Naive thymus-derived CD4-positive, alpha-beta T cell (primary cell): ENCODE measurements at places on chromosomes 16 and 17.
A peak's percentile ranks its signal among the peaks of the same experiment; 100 is the strongest.

- no peak overlapping the region for H3K4me3 ChIP-seq
- no peak overlapping the region for H3K27ac ChIP-seq
- no peaks in the 10 kb centered on the region for H3K4me1 ChIP-seq
- no peak for DNase-seq
- H3K27me3 ChIP-seq, result no peaks in the 10 kb centered on the region
- no peaks in the 10 kb centered on the region for H3K36me3 ChIP-seq
These were observed 128.9 kb downstream of the BRIP1 start for GRCh38 chr17:61734466-61734865.

DNA sequence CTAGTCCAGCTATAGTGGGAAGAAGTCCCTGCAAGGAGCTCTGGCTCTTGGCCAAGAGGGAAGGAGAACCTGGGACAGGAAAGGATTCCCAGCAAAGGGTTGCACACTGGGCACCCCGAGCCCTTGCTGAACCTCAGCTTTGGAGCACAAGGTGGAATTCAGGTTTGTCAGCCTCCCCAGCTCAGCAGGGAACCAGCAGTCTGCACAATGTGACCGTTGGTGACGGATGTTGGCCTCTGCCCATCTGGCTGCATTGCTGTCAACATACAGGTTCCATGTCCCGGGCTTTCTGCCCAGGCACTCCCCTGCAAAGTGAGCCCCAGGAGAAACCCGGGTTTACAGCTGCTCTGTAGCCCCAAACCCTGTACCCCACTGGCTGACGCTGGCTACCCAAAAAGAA is 6.7 kb downstream of the RPRML start:
- H3K27ac ChIP-seq, result no peak overlapping the region
- no peaks in the 10 kb centered on the region for H3K4me1 ChIP-seq
- DNase-seq, result no peak
- no peak overlapping the region for H3K4me3 ChIP-seq
- H3K27me3 ChIP-seq, result peaks cover 2% of the 10 kb centered on the region

DNA sequence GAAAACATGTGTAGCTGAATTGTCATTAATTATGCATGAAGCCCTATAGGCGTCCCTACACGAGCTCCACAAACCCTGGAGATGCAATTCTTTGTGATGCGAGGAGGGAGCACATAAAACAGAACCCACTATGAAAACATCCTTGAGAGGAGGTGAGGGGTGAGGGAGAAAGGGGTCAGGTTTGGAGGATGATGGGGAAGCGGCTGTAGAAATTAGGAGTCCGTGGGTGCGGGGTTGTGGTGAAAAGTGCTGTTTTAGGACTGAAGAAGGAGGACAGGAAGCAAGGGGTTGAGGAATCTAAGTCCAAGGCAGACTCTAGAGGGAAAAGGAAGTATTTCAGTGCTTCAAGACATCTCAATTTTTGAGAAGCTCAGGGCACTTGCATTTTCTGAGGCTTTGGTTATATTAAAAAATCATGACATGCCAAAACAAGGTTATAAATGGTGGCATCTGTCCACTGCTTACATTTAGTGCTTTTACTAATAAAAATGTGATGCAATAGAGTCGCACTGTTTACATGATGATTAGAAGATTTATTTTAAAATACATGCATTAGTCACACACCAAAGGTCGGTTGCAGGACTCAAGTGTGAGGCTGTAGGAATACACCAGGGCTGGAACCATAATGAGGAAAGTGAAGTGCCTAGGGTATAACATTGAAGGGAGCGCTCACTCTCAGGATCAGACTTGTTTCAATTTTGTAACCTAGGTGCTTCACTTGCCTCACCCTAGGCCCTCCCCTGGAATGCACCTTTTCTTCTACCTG is 379.5 kb downstream of the HS3ST4 start:
- no peaks in the 10 kb centered on the region for H3K27me3 ChIP-seq
- no peak overlapping the region for H3K27ac ChIP-seq
- no peaks in the 10 kb centered on the region for H3K4me1 ChIP-seq
- H3K4me3 ChIP-seq, result no peak overlapping the region

- H3K36me3 ChIP-seq, result no peaks in the 10 kb centered on the region
- peaks cover 20% of the 10 kb centered on the region for H3K4me1 ChIP-seq
- H3K27me3 ChIP-seq, result no peaks in the 10 kb centered on the region
- H3K27ac ChIP-seq, result no peak overlapping the region
- DNase-seq, result peak; percentile 77
These were observed 19.0 kb downstream of the SLC7A5 start for GRCh38 chr16:87850009-87851006.

DNA sequence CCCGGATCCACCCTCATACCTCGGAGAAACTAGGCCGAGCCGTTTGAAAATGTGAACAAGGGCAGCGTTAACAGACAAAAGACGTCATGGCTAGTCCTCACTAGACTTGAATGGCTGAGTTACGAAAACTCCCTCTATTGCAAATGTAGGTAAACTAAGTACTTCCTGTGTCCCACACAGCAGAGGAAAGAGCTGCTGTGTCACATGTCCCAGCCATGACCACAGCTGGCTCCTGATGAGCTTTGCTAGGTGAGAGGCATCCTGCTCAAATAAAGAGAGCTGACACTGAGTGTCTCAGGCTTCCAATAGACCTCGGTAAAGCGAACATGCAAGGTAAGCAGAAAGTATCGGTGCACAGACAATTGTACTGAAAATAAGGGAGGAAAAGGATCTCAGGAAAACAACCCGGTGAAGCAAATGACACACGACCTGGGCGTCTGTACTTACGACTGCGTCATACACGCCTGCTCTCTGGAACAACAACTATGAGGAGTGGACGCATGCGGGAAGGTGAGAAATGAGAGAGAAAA is 26.0 kb downstream of the TMEM204 start:
- peaks cover 44% of the 10 kb centered on the region for H3K36me3 ChIP-seq
- no peak overlapping the region for H3K4me3 ChIP-seq
- peaks cover 20% of the 10 kb centered on the region for H3K4me1 ChIP-seq
- no peaks in the 10 kb centered on the region for H3K27me3 ChIP-seq
- peak; percentile 65 for DNase-seq
- peak overlapping the region; percentile 57 for H3K27ac ChIP-seq

DNA sequence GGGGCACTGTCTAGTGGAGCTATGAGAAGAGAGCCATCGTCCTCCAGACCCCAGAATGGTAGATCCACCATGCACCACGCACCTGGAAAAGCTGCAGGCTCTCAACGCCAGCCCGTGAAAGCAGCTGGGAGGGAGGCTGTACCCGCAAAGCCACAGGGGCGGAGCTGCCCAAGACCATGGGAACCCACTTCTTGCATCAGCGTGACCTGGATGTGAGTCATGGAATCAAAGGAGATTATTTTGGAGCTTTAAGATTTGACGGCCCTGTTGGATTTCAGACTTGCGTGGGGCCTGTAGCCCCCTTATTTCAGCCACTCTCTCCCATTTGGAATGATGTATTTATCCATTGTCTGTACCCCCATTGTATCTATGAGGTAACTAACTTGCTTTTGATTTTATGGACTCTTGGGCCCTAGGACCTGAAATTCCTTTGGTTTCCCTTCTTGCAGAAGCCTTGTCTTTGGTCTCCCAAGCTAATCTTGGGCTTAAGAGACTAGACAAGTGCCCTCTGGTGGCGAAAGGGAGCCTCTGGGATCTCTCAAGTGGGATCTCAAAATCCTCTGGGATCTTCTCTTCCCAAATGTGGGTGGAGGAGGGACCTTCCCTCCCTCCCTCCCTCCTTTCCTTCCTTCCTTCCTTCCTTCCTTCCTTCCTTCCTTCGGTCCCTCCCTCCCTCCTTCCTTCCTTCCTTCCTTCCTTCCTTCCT is 58.2 kb upstream of the HAPSTR1 start:
- no peaks in the 10 kb centered on the region for H3K27me3 ChIP-seq
- DNase-seq, result peak; percentile 8
- H3K27ac ChIP-seq, result no peak overlapping the region
- H3K36me3 ChIP-seq, result no peaks in the 10 kb centered on the region

DNA sequence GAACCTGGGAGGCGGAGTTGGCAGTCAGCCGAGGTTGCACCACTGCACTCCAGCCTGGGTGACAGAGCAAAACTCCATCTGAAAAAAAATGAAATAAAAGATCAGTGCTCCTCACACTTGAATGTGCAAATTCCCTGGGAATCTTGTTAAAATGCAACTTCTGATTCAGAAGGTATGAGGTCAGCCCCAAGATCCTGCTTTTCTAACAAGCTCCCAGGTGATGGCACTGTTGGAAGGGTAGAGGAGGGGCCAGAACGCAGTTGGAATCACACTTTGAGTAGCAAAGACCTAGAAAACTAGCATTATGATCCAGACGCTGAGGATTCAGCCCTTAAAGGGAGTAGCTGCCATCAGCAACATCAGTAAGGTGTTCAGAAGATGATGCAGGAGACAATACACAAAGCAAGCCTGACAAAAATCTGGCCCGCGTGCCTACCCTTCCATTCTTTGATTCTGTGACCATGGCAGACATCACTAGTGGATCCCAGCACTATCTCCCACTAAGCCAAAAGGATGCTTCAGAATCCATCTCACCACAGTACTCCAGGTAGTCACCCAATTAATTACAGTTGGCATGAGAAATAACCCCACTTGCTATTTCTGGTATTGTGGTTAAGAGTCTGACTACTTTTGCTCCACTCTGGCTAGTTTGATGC is 33.1 kb upstream of the MEIOC start:
- no peak for DNase-seq
- no peaks in the 10 kb centered on the region for H3K4me1 ChIP-seq
- no peak overlapping the region for H3K4me3 ChIP-seq
- H3K27ac ChIP-seq, result no peak overlapping the region
- no peaks in the 10 kb centered on the region for H3K36me3 ChIP-seq

- H3K4me3 ChIP-seq, result no peak overlapping the region
- no peaks in the 10 kb centered on the region for H3K27me3 ChIP-seq
These were observed 24.7 kb downstream of the KDM8 start for GRCh38 chr16:27228045-27228444.

- no peak overlapping the region for H3K27ac ChIP-seq
- no peaks in the 10 kb centered on the region for H3K36me3 ChIP-seq
- no peaks in the 10 kb centered on the region for H3K4me1 ChIP-seq
These were observed 235.4 kb upstream of the DYNLRB2 start for GRCh38 chr16:80305410-80305809.

DNA sequence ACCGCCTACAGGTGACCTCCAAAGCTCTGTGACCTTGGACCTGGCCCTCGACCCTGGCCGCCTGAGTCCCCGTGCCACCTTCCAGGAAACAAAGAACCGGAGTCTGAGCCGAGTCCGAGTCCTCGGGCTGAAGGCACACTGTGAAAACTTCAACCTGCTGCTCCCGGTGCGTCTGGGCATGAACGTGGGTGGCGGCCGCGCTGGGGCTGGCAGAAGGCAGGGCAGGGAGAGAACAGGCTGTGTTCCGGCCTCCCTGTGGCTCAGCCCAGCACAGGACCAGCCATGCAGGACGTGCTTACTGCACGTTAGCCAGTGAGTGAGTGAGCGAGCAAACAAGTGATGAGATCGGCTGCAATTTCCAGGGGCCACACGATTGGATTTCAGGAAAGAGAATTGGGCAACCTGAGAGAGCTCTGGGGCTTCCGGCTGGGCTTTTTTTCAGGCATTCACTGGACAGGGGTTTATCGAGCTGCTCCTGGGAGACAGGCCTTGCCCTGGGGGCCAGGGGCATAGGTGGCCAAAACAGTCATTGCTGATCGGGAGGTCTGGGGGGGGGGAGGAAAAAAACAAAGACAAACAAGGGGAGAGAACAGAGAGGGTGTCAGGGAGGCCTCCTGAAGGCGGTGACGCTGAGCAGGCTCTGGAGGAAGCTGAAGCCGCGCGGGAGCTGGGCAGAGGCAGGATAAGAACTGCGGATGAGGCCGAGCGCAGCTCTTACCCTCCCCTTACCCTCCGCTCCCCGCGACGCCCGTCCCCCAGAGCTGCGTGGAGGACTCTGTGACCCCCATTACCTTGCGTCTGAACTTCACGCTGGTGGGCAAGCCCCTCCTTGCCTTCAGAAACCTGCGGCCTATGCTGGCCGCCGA is 16.9 kb downstream of the ITGAX start:
- H3K27ac ChIP-seq, result no peak overlapping the region
- no peak overlapping the region for H3K4me3 ChIP-seq

DNA sequence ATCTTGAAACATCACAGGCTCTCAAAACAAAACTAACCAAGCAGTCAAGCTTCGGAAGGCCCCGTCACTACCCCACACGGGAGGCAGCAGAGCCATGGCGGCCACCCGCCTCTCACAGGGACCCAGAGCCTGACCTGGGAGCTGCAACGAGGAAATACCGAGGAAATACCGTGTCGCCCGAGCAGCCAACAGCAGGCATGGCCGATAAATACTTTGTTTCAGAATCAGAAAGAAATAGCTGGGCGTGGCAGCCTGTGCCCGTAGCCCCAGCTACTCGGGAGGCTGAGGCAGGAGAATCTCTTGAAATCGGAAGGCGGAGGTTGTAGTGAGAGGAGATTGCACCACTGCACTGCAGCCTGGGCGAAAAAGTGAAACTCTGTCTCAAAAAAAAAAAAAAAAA is 6.9 kb downstream of the LMF1 start:
- H3K36me3 ChIP-seq, result no peaks in the 10 kb centered on the region
- no peak for DNase-seq
- no peak overlapping the region for H3K4me3 ChIP-seq

DNA sequence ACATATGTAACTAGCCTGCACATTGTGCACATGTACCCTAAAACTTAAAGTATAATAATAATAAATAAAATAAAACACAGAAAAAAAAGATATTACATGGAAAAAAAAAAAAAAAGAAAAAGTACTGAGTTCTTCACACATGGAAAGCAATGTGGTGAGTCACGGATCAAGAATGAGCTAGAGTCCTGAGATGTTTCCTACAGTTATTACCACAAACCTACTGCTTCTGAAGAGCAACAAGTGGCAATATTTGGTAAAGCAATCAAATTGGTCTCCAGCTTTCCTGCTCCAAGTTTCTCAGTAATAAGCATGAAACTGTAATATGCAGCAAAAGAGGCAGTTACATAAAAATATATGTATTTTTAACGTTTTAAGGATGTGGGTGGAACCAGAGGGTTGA is 223.3 kb upstream of the SALL1 start:
- no peak for DNase-seq
- H3K4me3 ChIP-seq, result no peak overlapping the region
- no peaks in the 10 kb centered on the region for H3K36me3 ChIP-seq
- no peaks in the 10 kb centered on the region for H3K27me3 ChIP-seq

DNA sequence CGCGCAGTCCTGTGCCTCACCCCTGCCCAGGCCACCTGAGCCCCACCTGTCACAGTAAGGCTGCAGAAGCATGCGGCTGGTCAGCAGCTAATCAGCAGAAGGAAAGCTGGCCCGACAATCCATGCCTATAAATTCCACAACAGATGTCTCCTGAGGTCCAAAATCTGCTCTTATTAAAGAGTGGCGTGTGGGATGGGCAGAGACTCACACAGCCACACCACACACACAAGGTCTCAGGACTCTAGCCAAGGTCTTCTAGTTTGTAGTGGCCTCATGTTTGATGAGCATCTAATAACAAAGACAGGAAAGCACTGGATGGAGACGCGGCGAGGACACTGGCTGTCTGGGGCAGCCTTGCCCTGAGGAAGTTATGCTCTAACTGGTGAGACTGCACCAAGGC is 55.9 kb downstream of the ANKRD11 start:
- no peaks in the 10 kb centered on the region for H3K27me3 ChIP-seq
- peaks cover 86% of the 10 kb centered on the region for H3K4me1 ChIP-seq
- H3K36me3 ChIP-seq, result no peaks in the 10 kb centered on the region

GRCh38 chr17:63345611-63346010 is 100.5 kb downstream of the CYB561 start:
- no peak overlapping the region for H3K27ac ChIP-seq
- no peaks in the 10 kb centered on the region for H3K36me3 ChIP-seq
- H3K4me3 ChIP-seq, result no peak overlapping the region
- H3K4me1 ChIP-seq, result no peaks in the 10 kb centered on the region
